Activated T-helper 2 cell treated with anti-CD3 and anti-CD28 coated beads, Interferon-gamma antibody, Interleukin-2, Interleukin-4, amounts not matched to agents 10 μg/mL and 5 μg/mL and 100 μg/mL, durations not matched to agents 14 hours and 24 hours and 36 hours (primary cell): ENCODE measurements at places on chromosomes 5 and 9.

GRCh38 chr9:84512493-84512892, 157.0 kb upstream of the NTRK2 start:
- no peak for DNase-seq

- DNase-seq: no peak
Measured at GRCh38 chr5:95281226-95281625, 3.7 kb downstream of the MCTP1 start.

- no peak for DNase-seq
Measured at GRCh38 chr5:68519143-68519542, 303.6 kb downstream of the PIK3R1 start.

GRCh38 chr9:5719100-5719926, 90.4 kb downstream of the RIC1 start:
- DNase-seq: no peak

DNA sequence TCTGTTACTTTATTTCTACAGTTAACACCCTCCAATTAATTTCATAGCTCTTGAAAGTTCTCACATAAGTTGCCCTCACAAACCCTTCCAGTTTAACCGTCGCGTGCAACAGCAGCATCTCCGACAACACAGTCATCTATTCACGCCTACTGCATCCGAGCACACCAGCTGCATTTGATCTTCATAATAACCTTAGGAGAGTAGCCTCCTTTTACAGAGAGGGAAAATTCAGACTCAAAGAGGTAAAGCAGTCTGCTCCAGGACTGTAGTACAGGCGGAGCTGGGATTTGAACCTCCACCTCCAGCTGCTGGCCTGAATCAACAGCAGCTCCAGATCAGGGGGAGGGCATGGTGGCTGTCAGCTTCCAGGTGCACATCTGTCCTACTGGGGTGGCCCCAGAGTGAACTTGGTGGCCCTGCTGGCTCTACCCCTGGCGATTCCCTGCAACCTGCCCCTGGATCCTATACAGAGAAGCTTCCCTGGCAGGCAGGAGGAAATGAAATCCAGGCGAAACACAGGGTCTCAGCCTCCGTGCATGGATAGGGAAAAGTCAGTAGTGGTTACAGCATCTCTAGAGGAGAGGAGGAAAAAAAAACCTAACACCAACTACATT, 71.6 kb upstream of the UNC5A start:
- DNase-seq: no peak

GRCh38 chr9:134546746-134547145, 94.9 kb upstream of the COL5A1 start:
- DNase-seq: no peak

- no peak for DNase-seq
Measured at GRCh38 chr5:14218897-14219573, 75.9 kb downstream of the TRIO start.

GRCh38 chr5:57666582-57666981, 184.0 kb upstream of the ACTBL2 start:
- no peak for DNase-seq

DNA sequence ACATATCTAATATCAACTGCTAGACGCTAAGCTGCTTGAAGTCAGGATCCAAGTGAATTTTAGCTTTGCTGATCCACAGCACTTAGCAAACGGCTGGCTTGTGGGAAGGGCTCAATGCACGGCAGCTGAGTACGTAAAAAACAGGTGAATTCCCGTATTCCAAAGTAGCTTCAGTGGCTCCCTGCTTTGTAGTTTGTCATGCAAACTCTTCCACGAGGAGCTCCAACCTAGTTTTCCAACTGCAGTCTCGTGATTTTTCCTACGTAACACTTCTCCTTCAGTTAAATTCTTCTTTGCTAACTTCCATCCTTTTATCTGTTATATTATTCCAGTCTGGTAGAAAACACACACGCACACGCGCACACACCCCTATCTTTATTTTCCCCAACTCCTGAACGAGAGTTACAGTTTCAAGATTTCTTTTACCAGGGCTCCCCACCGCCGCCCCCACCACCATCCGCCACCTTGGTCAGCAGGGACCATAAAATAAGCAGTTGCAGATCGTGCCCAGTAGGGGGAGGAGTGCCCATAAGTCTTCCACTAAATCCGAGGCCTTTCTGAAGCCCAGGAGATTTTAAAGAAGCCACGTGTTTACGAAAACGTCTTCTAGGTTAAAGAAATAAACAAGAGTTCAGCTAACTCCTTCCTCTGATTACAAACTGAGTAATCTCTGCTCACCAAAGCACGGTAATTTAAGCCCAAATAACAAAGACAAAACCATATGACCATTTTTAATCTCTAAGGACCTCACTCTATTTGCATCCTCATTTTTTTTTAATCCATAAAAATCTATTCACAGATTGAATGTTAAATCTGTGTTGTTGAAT, 34.8 kb upstream of the TRIO start:
- DNase-seq: no peak

DNA sequence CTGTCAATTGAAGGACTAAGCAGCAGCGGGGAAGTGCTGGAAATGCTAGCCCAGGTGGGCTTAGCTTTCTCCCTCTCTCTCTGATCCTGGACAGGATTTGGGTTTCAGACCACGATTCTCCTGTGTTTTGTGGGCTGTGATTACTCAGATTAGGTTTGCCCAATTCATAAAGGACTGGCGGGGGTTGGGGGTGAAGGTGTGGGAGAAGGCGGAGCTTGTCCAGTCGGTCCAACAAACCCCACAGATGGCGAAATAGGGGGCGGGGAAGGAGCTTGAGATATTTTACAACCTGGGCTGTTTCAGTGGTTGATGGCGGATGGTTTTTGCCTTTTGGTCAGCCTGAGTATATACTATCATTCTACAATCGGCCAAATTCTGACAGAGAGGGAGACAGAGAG, 35.2 kb downstream of the PCDHAC2 start:
- no peak for DNase-seq

DNA sequence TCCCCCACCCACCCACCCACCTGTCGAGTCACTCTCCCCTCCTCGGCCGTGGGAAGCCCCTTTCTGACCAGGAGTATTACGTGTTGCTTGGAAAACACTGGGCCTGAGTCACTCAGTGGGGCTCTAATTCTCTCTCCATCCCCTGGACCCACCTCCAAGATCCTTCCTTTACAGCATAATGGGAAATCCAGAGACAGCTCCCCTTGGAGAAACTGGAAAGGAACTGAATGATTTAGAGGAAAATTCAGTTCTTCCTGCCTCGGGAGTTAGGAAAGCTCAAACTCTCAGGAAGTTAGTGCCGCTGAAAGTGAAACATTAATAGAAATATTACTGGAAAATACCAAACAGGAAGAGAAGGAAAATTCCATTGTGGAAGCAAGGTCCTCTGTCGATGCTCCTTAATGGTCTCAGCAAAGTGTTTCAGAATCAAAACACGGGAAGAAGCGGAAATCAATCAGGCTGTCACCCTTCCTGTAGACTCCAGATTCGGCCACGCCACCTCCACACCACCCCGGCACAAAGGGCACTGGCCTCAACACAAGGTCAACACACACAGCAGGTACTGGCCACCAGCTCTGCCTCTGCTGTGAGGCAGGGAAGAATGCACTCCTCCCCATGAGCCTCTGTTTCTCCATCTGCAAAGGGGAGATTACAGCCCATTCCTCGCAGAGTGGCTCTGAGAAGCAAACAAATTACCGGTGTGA, 9.6 kb downstream of the SHB start:
- no peak for DNase-seq

DNA sequence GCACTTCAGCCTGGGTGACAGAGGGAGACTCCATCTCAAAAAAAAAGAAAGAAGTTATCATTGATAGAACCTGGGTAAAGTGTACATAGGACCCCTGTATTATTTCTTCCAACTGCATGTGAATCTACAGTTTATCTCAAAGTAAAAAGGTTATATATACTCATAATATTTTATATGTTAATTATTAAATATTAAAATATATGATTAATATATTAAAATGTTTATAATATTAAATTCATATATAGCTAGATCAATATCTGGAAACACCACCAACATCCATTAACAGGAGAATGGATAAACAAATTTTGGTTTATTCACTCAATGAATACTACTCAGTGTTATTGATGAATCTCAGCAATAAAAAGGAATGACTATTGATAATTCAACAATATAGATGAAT, 19.7 kb downstream of the C5orf15 start:
- DNase-seq: no peak

DNA sequence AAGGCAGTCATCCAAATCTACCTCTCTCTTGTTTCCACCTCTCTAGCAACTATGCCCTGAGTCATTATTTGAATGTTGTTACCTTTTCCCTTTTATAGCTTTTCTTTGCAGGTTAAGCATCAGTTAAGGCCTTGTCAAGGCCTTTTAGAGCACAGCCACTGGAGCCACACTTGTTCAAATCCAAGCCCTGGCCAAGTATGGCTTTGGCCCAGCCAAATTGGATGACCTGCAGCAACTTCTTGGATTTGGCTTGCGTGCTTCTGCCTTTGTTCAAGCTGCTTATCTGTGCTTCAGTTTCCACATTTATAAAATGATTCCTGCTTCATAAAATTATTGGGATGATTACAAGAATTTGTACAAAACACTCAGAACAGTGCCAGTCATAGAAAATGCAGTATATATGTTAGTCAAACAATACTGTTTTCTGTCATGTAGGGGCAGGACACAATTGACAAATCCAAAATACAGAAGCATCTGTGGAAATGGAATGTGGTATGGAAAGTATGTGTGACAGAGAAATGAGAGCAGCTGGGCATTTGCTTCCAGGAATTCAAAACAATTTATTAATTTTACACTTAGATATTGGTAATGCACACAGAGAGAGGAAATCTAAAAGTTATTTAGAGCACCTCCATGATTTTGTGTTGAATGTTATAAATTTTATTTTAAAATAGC, 17.9 kb upstream of the RLN1 start:
- DNase-seq: no peak
